ENCODE measurements at places on chromosomes 7 and 10. TPM values are rescaled to one million over a fixed set of nuclear protein-coding genes. Genes with fewer than 3 reads are reported as not detected.

TYSND1 gene
- 6.6 TPM for total RNA-seq

H2BK1 gene
- total RNA-seq, result not detected

GRCh38 chr10:36256948-36257356 lies 614.9 kb upstream of the FZD8 start:
- no peak for DNase-seq

DNA sequence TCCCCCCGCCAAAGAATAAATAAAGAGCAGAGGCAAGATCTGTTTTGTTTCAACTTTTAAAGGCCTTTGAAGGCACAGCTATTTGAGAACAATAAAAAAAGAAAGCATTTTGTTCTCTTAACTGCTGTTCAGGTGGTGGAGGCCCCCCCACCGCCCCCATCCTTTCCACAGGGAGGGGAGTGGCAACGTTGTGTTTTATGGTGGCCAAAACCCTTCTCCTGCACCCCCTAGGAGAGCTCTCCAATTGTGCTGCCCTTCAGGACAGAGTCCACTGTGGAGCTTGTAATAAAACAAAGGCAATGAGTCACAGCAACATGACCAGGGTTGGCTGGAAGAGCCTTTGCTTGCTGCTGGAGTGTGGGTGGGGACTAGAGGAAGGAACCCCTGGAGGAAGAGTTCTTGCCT lies 987.9 kb downstream of the KCNMA1 start:
- no peak for DNase-seq

GRCh38 chr7:94133460-94133859 lies 129.3 kb upstream of the BET1 start:
- no peak for DNase-seq
